ENCODE measurements at places on chromosomes 1 and 21. TPM values are rescaled to one million over a fixed set of nuclear protein-coding genes. Genes with fewer than 3 reads are reported as not detected.

GRCh38 chr1:30756545-30757351, 826 bp downstream of the LAPTM5 start:
- no peak for DNase-seq

GRCh38 chr1:209985002-209985401, 47.0 kb downstream of the SYT14 start:
- DNase-seq, result no peak

Gene SPRR1B
- polyA plus RNA-seq, result not detected

Gene RTCA
- polyA plus RNA-seq, result 36.6 TPM

Gene PLA2G2A
- 1.3 TPM for polyA plus RNA-seq

Gene IFI44L
- polyA plus RNA-seq, result 0.23 TPM

DNA sequence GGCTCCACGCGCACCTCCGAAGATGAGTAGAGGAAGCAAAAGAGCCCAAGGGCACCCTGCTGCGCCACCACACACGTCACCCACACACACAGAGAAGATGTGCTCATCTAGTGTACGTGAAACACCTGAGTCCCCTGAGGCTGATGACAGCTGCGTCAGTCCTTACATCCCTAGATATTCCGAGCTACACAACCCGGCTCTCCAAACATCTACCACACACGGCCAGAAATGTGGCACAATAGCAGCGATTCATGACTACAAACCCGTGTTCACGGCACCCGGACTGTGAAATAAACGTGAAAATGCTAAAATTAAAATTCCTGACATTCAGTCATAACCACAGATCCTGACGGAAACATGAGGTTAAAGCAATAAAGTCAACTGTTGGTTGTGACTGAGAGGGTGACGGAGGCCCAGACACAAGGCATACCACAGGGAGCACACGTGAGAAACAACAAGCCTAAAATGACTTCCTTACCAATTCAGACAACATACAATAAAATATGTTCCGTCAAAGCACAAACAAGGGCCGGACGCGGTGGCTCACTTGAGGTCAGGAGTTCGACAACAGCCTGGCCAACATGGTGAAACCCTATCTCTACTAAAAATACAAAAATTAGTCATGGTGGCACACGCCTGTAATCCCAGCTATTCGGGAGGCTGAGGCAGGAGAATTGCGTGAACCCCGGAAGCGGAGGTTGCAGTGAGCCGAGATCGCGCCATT, 7.3 kb downstream of the SSU72 start:
- no peak for DNase-seq

- no peak for DNase-seq
Measured at GRCh38 chr1:211574705-211575104, 4.3 kb downstream of the SLC30A1 start.

DNA sequence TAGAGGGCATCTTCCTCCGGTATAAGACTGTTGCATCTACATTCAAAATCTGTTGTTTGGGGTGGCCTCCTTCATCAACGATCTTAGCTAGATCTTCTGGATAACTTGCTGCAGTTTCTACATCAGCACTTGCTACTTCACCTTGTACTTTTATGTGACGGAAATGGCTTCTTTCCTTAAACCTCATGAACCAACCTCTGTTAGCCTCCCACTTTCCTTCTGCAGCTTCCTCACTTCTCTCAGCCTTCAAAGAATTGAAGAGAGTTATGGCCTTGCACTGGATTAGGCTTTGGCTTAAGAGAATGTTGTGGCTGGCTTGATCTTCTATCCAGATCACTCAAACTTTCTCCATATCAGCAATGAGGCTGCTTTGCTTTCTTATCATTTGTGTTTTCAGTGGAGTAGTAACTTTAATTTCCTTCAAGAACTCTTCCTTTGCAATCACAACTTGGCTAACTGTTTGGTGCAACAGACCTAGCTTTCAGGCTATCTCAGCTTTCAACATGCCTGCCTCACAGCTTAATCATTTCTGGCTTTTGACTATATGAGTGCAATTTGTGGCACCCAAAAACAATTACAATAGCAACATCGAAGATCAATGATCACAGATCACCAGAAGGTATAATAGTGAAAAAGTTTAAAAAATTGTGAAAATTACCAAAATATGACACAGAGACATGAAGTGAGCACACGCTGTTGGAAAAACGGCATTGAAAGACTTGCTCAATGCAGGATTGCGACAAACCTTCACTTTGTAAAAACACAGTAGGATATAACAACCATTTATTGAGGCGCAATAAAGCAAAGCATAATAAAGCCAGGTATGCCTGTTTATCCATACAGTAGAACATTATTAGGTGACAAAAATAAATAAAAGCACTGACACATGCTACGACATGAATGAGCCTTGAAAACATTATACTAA, 56.7 kb upstream of the GFI1 start:
- no peak for DNase-seq

- DNase-seq, result no peak
Measured at GRCh38 chr1:6795203-6795602, 9.9 kb downstream of the CAMTA1 start.

- DNase-seq, result no peak
Measured at GRCh38 chr1:76293831-76294230, 219.3 kb downstream of the ST6GALNAC3 start.

DNA sequence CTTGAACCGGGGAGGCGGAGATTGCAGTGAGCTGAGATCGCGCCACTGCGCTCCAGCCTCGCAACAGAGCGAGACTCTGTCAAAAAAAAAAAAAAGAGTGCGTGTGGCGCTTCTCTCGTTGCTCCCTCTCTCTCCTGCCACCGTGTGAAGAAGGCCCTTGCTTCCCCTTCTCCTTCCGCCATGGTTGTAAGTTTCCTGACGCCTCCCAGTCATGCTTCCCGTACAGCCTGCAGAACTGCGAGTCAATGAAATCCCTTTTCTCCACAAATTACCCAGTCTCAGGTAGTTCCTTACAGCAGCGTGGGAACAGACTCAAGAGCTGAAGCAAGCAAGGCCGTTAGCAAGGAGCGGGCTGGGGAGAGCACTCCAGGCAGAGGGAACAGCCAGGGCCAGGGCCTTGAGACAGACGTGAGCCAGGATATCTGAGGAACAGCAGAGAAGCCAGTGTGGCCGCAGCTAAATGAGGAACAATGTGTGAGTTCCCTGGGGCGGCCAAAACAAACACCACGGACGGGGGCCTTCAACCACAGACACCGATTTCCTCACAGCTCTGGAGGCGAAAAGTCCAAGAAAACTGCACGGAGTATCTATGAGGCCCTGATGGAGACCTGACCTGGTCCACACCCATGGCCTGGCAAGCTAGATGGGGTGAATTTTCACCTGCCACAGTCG, 54.2 kb upstream of the ETS2 start:
- DNase-seq, result no peak

- DNase-seq, result no peak
Measured at GRCh38 chr1:197598935-197599334, 176.3 kb downstream of the DENND1B start.

DNA sequence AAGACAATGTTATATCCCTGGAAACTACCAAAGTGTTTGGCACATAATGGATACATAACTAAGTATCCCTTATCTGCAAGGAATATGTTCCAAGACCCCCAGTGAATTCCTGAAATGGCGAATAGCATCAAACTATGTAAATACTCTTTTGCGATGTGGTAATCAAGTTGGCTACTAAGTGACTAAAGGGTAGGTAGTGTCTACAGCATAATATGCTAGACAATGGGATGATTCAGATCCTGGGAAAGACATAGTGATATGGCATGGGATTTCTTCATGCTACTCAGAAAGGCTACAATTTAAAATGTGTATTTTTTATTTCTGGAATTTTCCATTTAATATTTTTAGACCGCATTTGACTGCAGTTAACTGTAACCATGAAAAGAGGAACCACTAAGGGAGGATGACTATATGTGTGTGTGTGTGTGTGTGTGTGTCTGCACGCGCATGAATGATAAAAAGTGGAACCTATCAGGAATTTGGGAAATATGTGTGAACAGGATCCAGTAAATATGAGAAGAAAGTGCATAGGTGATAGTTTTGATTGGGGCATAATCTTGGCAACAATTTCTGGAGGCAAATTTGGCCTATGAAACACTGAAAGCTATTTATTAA, 1899.9 kb downstream of the NCAM2 start:
- no peak for DNase-seq

Gene ALPL
- 116 TPM for polyA plus RNA-seq

Gene TMPRSS15
- not detected for polyA plus RNA-seq

- DNase-seq, result no peak
Measured at GRCh38 chr1:179080866-179081686, 794 bp upstream of the TOR3A start.

Gene FNDC7
- 0.06 TPM for polyA plus RNA-seq

DNA sequence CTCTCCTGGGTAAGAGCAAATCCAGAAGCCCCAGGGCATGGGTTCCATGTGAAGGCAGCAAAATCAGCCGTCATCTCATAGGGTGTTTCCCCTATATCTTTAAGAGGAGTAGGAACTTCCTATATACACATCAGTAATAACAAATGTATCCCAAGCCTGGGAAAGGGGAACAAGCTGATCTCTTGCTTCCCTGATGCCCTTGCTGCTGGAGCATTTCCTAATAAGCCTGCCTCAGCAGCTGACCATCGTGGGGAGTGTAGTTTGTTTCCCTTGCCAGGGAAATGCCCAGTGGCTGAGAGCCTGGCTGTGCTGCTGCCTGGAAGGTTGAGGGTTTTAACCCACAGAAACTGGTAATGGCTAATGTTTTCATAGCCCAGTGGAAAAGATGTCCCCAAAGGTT, 177.0 kb downstream of the NPHP4 start:
- no peak for DNase-seq

GRCh38 chr21:41167348-41168342, at the start of gene BACE2:
Gene BACE2, plus strand, starts transcription at chr21:41168160. Its CDS starts 104 bp downstream, at chr21:41168264.
- DNase-seq, result peak; percentile 76

Gene SH3BGR
- 16.6 TPM for polyA plus RNA-seq

GRCh38 chr1:190376044-190376443, 101.6 kb downstream of the BRINP3 start:
- no peak for DNase-seq

DNA sequence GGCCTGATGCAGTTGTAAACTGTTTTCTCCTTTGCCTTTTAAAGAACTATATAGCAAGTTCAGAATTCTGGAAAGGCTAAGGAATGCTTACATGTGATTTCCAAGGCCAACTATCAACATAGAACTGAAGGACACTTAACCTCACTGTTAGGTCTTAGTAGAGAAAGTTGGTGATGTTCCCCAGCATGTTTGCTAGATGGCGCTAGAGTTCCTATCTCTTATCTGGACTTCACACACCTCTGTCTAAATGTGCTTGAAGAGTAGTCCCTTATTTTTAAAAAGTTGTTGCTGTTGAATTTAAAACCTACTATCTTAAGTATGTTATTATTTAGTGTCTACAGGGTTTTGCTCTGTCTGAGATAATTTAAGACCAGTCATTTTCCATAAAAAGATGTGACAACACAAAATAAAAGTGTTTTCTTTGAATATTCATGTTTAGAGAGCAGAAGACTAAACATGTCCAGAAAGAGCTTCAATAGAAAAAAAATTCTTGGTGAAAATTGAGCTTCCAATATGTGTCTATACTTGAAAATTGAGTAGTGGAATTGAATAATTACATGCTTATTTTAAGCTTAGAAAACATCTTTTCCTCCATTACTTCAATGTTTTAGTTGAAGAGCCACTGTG, 237.3 kb downstream of the S1PR1 start:
- peak; percentile 82 for DNase-seq

DNA sequence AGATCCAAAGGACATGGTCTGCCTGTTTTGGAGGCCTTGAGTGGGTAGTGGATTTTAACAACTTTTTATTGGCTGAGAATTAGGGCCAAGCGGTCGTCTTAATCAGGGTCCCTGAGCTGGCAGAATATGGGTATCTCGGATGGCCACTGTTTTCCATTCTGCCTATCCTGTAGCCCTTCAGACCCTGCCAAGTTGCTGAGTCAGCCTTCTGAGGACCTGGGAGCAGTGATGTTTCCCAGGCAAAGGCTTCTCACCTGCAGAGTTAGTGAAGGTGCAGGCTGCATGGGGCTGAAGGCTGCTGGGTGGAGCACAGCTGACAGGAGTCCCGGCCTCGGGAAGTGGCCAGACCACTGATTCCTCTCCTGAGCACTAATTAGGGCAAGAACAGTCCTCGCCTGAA, 11.4 kb downstream of the RASSF5 start:
- DNase-seq, result no peak

- peak; percentile 21 for DNase-seq
Measured at GRCh38 chr1:47934243-47934805, 62.9 kb downstream of the TRABD2B start.

- DNase-seq, result no peak
Measured at GRCh38 chr1:94389298-94389697, 28.9 kb upstream of the ABCD3 start.

DNA sequence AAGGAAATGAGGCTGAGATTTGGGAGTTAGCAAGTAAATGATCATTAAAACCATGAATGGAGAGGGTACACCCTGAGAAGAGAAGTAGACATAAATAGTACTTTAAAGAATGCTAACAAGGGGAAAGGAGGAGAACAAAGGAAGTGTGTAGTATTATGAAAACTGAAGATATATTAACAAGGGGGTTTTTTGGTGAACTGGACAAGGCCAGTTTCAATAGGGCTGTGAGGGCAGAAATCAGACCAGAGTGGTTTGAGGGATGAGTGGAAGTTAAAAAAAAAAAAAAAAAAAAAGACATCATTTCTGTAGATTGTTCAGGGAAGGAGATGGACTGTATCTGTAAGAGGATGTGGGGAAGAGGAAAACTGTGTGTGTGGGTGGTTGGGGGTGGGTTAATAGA, 137.1 kb downstream of the PLA2G4A start:
- DNase-seq, result no peak

GRCh38 chr1:61130338-61131000, 48.1 kb downstream of the NFIA start:
- DNase-seq, result no peak

Gene GPA33
- 0.10 TPM for polyA plus RNA-seq

DNA sequence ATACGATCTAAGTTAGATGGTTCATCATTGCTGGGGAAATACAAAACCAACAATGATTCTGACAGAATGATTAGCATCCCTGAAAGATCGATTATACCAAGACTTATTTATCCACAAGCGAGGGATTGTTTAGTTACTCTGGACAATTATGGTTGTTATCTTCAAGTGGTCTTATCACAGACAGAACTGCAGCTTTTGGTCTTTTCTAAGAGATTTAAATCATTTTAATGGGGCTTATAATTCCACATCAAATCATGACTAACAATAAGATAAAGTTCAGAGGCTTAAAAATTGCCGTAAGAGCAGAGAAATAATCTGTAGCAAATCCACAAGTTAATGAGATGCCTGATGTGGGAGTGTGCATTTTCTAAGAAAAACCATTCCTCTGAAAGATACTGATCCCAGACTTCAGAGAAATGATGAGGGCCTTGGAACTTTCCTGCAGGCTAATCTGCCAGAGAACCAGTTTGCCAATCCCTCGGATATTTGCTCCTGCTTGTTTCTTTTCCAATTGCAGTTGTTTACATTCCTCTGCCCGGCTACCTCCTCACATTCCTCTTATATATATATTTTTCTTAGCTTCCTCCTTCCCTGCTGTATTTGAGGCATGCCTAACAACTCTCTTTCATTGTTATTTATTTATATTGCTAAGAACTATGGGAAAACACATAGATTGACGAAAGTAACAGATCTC, 134.8 kb downstream of the BACH1 start:
- DNase-seq, result no peak

Gene SELE
- polyA plus RNA-seq, result not detected

DNA sequence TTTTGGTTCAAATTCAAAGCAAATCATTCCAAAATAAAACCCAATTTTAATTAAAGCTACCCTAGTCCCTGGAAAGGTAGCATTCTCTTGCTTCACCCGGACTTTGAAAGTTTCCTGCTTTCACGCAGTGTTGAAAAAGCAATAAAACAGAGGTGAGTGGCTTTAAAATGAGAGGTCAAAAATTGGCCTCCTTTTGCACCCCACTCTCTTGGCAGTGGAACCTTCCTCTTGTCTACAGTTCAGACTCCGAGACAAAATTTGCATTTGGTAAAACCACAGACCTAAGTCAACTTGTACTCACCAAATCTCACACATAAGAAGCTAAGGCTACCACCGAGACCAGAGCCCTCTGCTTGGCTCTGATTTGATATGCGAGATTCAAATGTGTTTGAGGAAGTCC, 252.7 kb downstream of the TTLL7 start:
- no peak for DNase-seq
